ENCODE measurements at places on chromosomes 16 and 17.

- no peak for DNase-seq
Measured at GRCh38 chr16:82792693-82793092, 165.9 kb downstream of the CDH13 start.

- DNase-seq: no peak
Measured at GRCh38 chr17:74512624-74513091, 18.6 kb downstream of the CD300LB start.

GRCh38 chr16:73558219-73558618 is 510.3 kb upstream of the ZFHX3 start:
- DNase-seq: no peak

DNA sequence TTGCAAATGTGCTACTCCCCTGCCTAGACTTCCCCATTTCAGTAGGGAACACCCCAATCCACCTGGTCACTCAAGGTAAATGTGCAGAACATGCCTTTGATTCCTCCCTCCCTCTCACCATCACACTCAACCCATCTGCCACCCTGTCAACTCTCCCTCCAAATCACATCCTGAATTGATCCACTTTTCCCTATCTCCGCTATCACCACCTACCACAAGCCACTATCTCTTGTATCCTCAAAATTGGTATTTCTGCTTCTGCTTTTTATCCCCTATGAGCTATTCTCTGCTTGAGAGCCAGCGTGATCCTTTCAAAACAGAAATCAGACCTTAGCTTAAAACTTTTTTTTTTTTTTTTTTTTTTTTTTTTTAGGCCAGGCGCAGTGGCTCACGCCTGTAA is 5.4 kb upstream of the NOL11 start:
- DNase-seq: no peak

DNA sequence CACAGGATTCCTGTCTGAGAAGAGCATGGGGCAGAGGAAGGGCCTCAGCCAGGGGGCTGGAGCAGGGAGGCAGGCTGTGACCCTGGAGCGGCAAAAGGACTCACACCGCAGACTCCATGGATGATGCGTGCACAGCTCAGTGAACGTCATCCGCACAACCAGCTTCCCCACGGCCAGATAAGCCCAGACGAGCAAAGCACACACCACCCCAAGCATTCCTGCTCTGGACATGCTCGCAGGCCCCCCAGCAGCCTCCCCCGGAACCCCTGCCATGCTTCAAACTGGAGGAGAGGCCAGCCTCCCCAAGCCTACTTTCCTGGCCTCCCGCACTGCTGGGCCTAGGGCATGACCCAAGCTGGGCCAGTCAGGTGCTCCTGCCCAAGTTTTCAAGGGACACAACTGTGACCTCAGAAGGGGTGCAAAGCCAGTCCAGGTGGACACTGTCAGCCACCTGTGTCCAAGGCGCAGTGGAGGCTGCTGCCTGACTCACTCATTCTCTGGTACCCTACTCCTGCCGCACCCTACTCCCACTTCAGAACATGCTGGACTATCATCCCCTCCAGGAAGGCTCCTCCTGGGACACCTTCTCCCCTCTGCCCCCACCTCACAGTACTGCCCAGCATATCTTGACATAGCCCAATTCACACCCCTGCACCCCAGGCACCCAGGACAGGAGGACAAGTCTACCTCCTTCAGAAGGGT is 4.8 kb downstream of the BCAR1 start:
- DNase-seq: no peak

- DNase-seq: no peak
Measured at GRCh38 chr17:2175294-2175628, 120.4 kb downstream of the HIC1 start.

- no peak for DNase-seq
Measured at GRCh38 chr17:81440051-81440471, 44.8 kb downstream of the BAHCC1 start.

DNA sequence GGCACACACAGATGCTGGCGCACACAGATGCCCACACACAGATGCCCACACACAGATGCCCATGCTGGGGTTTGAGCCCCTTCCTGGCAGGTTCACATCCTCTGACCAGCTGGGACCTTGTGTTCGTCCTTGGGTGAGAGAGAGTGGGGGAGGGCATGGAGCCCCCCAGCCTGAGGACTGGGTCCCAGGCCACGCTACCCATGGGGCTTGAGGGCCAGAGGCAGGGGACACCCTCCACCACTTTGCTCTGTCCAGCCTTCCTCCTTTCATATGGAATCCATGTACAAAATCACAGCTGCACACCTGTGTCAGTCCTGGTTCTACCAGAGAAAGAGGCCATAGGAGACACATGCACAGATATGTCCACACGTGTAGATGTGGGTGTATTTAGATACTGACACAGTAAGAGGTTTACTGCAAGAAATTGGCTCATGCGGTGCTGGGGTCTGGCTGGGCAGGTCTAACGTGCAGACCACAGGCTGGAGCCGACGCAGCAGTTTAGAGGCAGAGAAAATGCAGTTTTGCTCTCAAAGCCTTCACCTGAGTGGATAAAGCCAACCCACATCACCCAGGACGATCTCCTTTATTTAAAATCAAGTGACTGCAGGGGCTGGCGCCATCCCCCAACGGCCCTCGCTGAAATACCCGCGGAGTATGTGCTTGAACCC is 10.8 kb downstream of the SLC22A31 start:
- DNase-seq: no peak

DNA sequence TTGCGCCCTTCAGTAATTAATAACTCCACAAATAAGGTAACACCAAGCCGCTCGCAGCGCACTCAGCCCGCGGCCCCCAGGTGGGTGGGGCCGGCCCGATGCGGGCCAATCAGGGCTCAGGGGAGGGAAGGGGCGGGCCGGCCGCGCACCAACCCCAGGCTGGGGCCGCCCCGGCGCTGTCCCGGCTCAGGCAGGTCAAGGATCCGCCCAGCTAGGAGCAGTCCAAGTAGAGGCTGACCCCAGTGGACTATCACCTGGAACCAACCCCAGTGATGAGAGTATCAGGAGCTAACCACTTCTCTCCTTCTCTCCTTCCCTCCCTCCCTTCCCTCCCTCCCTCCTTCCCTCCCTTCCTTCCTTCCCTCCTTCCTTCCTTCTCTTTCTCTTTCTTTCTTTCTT is 110.8 kb downstream of the C16orf78 start:
- no peak for DNase-seq

- no peak for DNase-seq
Measured at GRCh38 chr17:35588196-35588920, 1.2 kb downstream of the AP2B1 start.

DNA sequence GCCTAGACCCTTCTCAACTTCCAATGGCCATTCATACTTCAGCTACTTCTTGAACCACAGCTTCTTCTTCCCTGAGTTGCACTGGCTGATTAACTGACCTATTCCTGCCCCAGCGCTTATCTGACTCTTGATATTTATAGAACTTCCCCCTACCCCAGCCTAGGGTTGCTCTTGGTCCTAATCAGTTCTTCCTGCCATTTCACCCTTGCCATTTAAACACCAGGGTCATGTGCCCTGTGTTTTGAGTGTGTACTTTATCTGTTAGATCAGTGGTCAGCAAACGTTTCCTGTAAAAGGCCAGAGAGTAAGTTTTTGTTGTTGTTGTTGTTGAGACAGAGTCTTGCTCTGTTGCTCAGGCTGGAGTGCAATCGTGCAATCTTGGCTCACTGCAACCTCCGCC is 82.4 kb upstream of the COX10 start:
- no peak for DNase-seq

GRCh38 chr17:67534941-67535340 is 157.9 kb downstream of the PITPNC1 start:
- no peak for DNase-seq

DNA sequence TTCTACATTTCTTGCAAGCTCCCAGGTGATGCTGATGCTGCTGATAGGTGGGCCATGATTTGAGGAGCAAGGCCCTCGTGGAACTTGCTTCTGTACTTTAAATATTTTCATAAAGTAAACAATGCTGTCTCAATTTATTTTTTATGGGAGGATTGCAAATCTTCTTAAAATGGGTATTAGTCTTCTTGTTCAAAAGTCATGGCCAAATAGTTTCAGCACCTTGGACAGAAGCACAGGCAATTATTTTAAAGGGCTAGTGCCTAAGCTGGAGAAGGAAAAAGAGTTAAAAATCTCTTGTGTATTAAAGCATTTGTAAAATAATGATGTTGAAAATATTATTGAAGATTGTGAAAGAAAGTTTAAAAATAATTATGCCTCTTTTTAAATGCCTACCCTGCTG is 50.5 kb downstream of the GPR139 start:
- DNase-seq: no peak

DNA sequence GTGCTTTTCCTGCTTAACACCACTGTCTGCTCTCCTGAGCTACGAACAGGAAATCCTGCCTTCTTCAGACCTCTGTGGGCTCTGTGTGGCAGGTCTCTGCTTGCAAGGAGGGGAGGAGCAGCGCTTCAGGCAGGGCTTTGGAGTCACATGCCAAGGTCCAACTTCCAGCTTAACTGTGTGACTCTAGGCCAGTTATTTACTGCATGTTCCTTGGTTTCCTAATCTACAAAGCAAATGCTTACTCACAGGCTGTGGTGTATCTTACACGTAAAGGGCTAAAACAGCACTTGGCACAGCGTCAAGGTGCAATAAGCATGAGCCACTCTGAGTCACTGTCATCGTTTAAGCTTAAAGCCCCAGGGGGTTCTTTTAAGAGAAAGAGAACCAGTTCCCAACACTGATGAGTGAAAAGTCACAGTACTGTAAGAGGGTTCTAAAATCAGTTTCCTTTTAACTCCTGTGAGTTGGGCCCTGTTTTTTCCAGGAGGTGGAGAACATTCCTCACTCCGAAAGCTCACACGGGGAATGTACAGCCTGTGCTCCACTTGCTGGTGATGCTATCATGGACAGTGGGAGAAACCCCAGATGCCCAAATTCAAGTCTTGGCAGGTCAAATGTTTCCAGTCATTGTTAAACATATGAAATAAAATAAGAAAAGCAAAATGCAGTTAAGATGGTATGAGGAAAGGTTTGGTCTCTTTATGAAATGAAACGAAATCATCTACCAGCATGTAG is 54.1 kb upstream of the BCAR1 start:
- DNase-seq: peak; percentile 24

DNA sequence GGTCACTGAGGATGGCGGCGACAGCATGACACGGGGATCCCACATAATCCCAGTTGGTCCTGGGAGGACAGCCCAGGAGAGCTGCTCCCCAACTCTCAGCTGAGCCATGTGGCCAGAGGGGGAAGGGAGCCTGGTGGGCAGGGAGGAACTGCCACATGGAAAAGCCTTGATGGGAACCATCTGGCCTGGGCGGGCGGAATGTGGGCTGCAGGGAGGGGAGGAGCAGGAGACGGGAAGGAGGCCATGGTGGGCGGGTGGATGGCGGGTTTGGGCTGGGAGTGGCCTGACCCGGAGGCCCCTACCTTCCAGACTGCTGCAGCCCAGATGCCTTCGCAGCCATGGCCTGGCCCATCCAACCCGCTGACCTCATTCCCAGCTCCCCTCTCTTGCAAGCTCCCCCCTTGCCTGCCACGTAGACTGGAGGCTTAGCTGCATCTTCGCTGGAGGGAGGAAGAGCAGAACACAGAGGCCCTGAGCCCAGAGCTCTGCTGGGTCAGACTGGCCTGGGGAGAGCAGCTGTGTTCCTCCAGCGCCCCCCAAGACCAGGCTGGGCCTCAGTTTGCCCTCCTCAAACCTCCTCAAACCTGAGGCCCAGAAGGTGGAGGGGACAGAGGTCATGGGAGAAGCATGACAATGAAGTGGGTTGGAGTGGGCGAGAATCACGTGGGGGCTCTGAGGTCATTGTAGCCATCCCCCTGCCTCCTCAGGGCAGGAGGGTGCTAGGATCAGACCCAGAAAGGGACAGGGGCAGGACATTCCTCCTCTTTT is 8.2 kb upstream of the COL1A1 start:
- no peak for DNase-seq

- DNase-seq: no peak
Measured at GRCh38 chr16:66970775-66971720, 10.0 kb downstream of the CES3 start.

- DNase-seq: no peak
Measured at GRCh38 chr17:56936697-56937322, 23.0 kb upstream of the TRIM25 start.

GRCh38 chr17:62750631-62751051 is 57.5 kb downstream of the MARCHF10 start:
- no peak for DNase-seq

DNA sequence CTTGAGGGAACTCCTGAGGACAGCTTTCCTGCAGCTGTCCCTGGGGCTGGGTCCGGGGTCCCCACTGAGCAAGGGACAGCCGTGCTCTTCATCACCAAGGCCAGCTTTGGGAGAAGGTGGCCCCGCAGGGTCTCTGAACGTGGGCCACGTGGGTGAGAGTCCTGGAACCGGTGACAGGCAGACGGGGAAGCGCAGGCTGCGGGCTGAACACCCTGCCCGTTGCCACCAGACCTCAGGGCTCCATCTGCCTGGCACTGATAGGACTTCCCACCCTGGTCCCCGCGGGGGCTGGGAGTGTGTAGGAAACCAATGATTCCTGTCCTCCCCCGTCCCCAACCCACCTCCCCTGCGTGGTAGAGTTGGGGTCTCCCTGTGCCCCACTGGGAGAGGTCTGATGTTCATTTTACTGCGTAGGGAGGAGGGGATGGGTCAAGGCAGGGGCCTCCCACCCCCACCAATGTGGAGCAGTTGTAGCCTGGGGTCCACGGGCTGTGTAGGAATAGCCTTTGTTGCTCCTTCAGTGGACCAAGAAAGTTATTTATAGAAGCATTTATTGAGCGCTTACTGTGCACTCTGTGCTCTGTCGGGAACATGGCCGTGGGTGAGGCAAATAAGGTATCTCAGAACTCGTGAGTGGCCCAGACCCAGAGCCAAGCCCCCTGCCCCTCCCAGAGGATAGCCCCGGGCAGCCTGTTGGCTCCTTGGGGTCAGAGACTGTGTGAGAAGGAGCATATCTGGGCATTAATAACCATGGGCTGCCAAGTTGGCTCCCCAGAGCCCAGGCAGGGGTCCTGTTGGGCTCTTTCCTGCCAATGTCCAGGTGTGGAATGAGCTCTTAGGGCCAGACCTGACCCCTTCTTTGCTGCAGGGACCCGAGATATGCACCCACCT is 1.3 kb downstream of the ADGRG1 start:
- no peak for DNase-seq

- DNase-seq: no peak
Measured at GRCh38 chr16:29927070-29927905, 1.3 kb upstream of the KCTD13 start.

- no peak for DNase-seq
Measured at GRCh38 chr16:88646345-88647034, 4.4 kb downstream of the CYBA start.

DNA sequence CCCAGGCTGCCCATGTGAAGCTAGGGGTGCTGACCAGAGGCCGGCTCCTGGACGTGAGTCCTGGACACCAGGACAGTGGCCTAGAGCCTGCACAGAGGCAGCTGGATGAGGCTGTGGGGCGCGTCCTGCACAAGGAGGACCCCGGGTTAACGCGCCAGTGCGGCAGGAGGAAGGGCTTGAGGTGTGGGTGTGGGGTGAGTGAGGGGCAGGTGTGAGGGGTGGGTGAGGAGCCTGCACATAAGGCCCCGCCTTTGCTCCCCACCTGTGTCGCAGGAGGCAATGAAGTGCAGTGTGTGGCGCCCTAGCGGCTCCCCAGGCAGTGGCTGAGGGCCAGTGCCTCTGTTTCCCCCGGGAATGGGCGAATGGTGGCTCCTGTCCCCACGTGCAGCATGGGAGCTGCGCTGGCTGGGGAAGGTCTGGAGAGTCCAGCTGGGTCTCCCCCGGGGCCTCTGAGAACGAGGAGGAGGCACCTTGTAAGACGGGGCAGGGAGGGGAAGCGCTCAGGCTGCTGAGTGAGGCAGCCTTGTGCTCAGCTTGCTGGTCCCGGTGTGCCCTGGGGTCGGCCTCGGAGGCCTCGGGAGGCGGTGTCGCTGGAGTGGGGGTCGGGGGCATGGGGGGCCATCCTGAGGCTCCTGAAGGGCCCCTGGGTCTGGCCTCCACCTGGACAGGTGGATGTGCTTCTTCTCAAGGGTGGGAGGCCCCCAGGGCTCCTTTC is 3.2 kb downstream of the CD7 start:
- no peak for DNase-seq

GRCh38 chr16:26133416-26134093 is 441.8 kb downstream of the HS3ST4 start:
- DNase-seq: no peak

All from activated CD8-positive, alpha-beta memory T cell treated with anti-CD3 and anti-CD28 coated beads for 48 hours (primary cell).